ENCODE measurements at places on chromosomes 16 and 17.

DNA sequence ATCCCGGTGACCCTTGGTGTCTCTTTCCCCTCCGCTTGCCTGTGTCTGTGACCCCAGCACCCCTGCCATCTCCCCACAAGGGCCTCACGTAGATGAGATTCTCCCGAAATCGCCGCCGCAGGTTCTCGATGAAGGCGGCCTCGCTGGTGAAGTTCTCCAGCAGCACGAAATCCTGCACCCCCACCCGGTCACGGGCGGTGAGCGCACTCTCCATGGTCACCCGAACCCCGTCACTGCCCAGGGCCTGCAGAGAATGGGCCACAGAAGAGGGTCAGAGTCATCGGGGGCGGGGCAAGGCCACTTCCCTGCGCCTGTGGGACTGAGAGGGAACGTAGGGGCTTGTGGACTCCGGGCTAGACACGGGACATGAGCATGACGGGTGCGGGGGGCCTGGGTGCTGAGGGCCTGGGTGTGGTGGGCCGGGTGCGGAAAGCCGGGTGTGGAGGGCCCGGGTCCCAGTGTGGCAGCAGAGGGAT lies 8.4 kb downstream of the MYO1C start:
- DNase-seq, result no peak

GRCh38 chr16:87954826-87955225 lies 3.6 kb downstream of the BANP start:
- no peak for DNase-seq

GRCh38 chr16:84487358-84487757 lies 17.1 kb downstream of the MEAK7 start:
- no peak for DNase-seq

- no peak for DNase-seq
Observed at GRCh38 chr16:9345046-9345445, 253.6 kb downstream of the HAPSTR1 start.

DNA sequence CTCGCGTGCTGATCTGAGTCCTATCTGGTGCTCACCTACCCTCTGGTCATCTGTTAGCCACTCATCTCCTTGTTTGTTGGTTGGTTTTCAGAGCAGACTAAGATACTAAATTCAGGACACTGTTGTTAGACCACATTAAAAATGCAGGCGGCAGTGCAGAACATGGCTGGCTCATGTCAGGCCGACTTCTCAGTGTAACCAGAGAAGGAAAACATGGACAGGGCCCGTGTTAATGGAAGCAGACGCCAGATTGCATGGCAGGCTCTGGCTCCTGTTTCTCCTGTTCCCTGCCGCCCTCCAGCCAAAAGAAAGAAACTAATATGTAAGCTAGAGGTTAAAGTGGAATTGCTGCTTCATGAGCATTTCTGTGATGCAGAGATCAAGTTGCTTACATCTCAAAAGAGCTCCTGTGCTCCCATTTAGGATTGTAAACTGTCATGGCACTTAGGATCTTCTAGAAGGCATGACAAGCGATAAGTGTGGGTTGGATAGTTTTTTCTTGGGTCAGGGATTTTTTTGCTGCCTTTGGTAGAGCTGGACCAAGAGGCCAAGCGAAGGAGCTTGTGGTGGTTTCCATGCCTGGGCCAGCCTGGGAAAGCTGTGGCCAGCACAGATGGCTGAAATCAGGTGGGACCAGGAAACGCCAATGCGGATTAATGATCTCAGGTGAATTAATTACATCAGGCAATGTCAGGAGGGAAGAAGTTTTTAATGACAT lies 56.1 kb downstream of the YPEL2 start:
- no peak for DNase-seq

GRCh38 chr16:85231959-85232358 lies 119.7 kb upstream of the CIBAR2 start:
- DNase-seq, result no peak

- DNase-seq, result no peak
Observed at GRCh38 chr17:11986179-11986941, 10.9 kb downstream of the ZNF18 start.

DNA sequence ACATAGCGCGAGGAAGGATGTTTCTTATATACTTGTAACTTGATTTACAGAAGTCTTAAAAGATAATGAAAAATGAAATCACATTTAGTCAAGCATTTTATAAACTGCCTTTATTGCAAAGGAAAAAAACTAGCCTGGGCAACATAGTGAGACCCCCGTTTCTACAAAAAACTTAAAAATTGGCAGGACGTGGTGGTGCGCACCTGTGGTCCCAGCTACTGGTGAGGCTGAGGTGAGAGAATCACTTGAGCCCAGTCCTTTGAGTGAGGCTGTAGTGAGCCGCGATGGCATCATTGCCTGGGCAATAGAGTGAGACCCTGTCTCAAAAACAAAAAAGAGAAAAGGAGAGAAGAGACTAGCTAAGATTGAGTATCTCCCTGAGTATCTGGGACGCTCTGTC lies 145.2 kb upstream of the CIBAR2 start:
- DNase-seq, result no peak

DNA sequence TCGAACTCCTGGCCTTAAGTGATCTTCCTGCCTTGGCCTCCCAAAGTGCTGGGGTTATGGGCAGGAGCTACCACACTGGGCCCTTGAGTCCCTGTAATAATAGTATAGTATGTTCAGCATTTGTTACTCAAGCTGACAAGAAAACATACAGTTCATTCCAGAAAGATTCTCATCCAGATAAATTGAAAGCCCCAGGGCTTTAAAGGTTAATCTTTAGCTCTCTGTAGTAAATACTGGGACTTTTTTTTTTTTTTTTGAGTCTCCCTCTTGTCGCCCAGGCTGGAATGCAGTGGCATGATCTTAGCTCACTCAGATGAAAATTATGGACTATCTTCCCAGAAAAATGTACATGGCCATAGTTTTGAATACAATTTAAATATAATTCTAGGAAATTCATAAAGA lies 11.0 kb downstream of the BRCA1 start:
- no peak for DNase-seq

- DNase-seq, result no peak
Observed at GRCh38 chr17:51995797-51996403, 162.6 kb downstream of the CA10 start.

GRCh38 chr17:8376271-8377067 lies at the start of gene KRABD2:
TSS of gene KRABD2 (minus strand) at chr17:8376704.
- DNase-seq, result peak; percentile 93

All from sigmoid colon (tissue), 7 donors.